ENCODE measurements at places on chromosomes 1 and 21.

DNA sequence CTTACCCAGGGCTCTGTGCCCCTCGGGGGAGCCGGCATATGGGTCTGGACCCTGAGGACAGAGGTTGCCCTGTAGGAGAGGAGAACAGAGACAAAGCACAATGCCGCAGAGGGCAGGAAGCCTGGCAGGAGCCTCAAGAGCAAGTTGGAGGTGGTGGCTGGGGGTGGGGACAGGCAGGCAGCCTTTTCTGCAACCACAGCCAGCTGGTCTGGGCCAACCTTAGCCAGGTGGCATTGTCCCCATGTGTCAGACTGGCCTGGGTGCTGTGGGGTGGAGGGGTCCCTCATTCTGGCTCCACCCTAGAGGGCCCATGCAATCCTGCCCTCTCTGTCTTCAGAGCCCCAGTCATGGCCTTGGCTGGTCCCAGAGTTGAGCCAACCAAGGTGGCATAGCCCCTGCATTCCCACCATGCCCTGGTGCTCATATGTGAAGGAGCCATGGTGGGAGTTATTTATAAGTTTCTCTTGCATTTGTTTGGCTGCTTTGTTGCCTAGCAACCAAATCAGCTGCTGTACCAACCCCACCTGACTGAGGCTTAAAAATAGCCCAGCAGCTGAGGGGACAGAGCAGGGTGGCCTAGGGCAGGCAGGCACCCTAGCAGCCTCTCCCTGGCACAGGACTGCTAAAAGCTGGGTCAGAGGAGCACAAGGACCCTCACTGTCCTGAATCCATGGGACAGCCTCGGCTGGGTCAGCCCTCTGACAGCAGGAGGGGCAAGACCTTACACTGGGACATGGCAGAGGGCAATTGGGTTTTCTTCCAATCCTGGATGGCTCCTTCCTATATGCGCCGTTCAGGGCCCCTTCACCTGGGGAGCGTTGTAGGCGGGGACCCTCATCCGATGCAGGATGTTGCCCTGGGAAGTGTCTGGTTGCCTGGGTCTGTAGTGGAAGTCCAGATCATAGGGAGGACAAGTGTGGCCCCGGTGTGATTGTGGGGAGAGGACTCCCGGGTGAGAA lies 19.5 kb downstream of the MAP7D1 start:
- no peak for DNase-seq

DNA sequence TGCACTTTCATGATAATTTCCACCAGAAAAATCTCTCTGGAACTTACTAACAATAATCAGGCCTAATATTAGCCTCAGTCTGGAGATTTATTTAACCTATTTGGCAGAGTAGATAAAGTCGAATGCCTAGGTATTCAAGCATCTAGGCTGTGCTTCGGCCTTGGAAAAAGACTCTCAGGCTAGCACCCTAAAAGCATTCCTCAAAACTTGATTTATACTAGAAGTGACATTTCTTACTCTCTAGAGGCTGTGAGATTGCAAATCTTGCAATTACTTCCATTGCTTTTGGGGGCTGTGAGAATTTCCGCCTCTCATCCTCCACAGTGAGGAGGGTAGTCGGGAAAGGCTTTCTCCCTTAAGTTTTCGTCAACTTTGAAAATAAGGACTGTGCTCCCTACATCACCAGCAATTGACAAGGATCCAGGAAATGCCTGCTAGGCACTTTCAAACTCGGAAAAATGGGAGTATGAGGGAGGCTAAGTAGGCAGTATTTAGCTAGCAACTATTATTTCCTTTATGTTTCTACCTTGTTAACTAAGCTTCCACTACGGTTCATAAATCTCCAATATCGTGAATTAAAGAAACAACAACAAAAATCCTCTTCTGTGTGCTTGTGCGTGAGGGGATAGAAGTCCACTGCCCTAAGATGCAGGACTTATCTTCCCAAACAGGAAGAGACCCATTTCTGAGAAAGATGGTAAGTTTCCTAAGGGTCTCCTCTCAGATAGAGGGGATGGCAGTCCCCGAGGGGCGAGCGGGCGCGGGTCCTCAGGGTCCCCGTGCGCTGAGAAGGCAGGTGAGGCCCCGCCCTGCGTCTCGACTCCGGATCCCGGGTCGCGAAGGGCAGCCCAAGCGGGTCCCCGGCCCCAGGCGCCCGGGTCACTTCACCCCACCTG lies 1.1 kb upstream of the LMO4 start:
- DNase-seq = peak; percentile 18

DNA sequence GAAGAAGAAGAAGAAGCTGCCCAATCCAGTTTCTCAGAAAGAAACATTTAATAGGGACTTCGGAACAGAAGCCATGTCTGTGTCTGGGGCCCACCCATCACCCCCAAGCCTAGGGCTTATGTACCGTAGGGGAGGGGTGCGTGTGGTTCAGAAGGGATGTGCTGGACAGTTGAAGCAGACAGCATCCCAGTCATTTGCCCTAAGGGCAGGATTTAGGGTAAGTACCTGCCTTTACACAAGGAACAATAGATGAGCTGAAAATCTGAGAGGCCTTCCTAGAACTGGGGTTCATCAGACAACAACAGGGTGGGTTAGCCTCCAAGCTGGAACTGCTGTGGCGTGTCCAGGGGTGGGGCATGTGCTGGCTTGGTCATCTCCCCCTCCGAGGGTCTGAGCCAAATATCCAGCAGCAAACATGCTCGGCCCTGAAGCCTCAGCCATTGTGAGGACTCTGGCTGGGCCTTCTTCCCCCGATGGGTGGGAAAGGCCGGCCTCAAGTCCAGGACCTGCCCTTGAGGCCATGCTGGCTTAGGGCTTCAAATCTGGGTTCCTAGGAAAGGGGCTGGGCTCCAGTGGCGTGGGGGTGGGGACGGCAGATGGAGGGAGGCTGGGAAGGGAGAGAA lies 12.1 kb downstream of the CSTB start:
- DNase-seq = no peak

DNA sequence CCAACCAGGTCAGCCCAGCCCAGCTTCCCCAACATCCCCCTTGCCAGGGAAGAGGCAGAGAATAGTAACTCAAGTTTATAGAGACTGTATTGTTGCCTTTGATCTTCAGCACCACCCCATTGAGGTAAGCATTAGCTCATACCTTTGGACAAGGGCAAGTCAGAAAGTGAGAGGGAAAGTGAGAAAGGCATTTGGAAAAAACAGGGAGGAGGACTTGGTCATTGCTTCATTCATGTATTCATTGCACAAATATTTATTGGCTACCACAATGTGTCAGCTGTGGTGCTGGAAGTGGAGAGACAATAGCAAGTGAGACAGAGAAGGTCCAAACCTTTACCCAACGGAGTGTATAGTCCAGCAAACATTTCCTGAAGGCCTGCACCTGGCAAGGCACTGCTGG lies 561.2 kb downstream of the KIF26B start:
- peak; percentile 90 for DNase-seq

DNA sequence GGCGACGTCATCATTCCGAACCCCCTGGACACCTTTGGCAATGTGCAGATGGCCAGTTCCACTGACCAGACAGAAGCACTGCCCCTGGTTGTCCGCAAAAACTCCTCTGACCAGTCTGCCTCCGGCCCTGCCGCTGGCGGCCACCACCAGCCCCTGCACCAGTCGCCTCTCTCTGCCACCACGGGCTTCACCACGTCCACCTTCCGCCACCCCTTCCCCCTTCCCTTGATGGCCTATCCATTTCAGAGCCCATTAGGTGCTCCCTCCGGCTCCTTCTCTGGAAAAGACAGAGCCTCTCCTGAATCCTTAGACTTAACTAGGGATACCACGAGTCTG lies 10.0 kb downstream of the PROX1 start:
- DNase-seq = no peak

DNA sequence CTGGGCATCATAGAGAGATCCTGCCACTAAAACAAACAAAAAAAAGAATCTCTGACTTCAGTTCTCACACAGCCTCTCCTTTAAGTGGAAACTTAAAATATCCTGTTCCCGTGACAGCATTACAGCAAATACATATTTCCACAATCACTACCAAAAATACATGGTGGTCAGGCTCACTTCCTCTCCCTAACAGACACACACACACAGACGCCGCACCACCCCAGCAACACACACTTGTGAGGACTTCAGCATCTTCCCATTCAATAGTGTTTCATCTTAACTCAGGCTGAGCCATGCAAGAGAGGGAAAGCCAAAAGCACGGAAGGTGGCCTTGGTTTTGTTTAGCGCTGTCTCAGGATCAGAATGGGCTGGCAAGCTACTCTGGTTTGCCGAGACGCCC lies 21.9 kb downstream of the KIAA1614 start:
- DNase-seq = no peak

- no peak for DNase-seq
Observed at GRCh38 chr1:242743983-242744780, 219.7 kb upstream of the PLD5 start.
